ENCODE measurements at places on chromosomes 4 and X. TPM values are rescaled to one million over a fixed set of nuclear protein-coding genes. Genes with fewer than 3 reads are reported as not detected.

GRCh38 chr4:2696423-2696822 is 59.7 kb downstream of the TNIP2 start:
- peaks cover 68% of the 10 kb centered on the region for H3K36me3 ChIP-seq
- peaks cover 15% of the 10 kb centered on the region for H3K4me1 ChIP-seq

GRCh38 chr4:147683188-147683591 is 773 bp downstream of the PRMT9 start:
- peaks cover 21% of the 10 kb centered on the region for H3K4me1 ChIP-seq
- no peak for DNase-seq
- H3K36me3 ChIP-seq, result peaks cover 7% of the 10 kb centered on the region
- H3K4me3 ChIP-seq, result peak overlapping the region; percentile 96

The AR gene
- 10.2 TPM for total RNA-seq

DNA sequence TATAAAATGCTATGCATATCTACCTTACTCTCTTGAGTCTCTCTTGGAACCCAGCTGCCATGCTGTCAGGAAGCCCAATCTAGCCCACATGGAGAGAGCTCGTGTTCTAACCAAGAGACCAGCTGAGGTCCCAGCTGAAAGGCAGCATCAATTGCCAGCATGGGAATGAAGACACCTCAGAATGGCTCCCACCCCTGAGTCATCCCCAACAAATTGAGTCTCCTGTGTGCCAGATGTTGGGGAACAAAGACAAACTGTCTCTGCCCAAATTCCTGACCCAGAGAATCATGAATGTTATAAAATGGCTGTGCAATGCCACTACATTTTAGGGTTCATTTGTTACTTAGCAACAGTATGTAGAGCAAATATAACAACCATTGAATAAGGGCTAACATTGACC is 105.2 kb upstream of the STX18 start:
- DNase-seq, result no peak
- no peak overlapping the region for H3K4me3 ChIP-seq
- H3K27ac ChIP-seq, result no peak overlapping the region
- H3K36me3 ChIP-seq, result no peaks in the 10 kb centered on the region
- no peaks in the 10 kb centered on the region for H3K27me3 ChIP-seq
- H3K4me1 ChIP-seq, result no peaks in the 10 kb centered on the region

GRCh38 chrX:14006540-14006939 is 23.2 kb downstream of the GEMIN8 start:
- H3K27me3 ChIP-seq, result no peaks in the 10 kb centered on the region
- no peak overlapping the region for H3K27ac ChIP-seq

The CC2D2A gene
- total RNA-seq, result 31.2 TPM

The P2RY10 gene
- total RNA-seq, result not detected

The DCLK2 gene
- 12.6 TPM for total RNA-seq

GRCh38 chr4:68591204-68591603 is 15.1 kb upstream of the UGT2B17 start:
- no peak overlapping the region for H3K27ac ChIP-seq
- no peaks in the 10 kb centered on the region for H3K4me1 ChIP-seq
- H3K4me3 ChIP-seq, result no peak overlapping the region
- no peak for DNase-seq

The CFAP99 gene
- not detected for total RNA-seq

- H3K27ac ChIP-seq, result no peak overlapping the region
- DNase-seq, result no peak
- H3K36me3 ChIP-seq, result no peaks in the 10 kb centered on the region
- no peak overlapping the region for H3K4me3 ChIP-seq
Observed at GRCh38 chrX:39665830-39666518, 431.8 kb downstream of the BCOR start.

DNA sequence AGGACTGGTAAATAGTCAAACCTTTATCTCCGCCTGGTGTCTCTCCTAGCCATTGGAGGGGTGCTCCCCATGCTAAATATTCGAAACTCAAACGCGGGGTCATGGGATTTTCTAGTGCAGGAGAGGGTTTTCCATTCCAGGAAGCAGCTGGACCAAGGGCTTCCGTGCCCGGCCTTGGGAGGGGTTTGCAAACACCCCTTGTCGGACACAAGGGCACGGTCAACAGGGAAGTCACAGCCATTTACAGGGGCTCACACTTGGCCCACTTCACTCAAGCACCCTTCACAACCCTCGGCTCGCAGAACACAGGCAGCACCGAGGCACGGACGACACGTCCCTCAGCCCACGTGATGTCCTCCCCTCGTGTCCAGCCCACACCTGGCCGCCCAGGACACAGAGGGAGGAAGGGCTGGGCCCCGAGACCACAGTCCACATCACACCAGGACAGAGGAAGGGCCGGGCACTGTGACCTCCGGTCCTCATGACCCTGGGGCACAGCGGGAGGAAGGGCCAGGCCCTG is 10.3 kb upstream of the PLCXD1 start:
- DNase-seq, result no peak
- no peaks in the 10 kb centered on the region for H3K36me3 ChIP-seq
- peaks cover 3% of the 10 kb centered on the region for H3K4me1 ChIP-seq
- H3K27ac ChIP-seq, result no peak overlapping the region

GRCh38 chr4:32180086-32180485 is 1459.9 kb downstream of the PCDH7 start:
- H3K4me3 ChIP-seq, result no peak overlapping the region
- peaks cover 2% of the 10 kb centered on the region for H3K4me1 ChIP-seq
- no peak overlapping the region for H3K27ac ChIP-seq
- no peak for DNase-seq
- H3K36me3 ChIP-seq, result no peaks in the 10 kb centered on the region
- no peaks in the 10 kb centered on the region for H3K27me3 ChIP-seq

- H3K27me3 ChIP-seq, result no peaks in the 10 kb centered on the region
- no peak overlapping the region for H3K4me3 ChIP-seq
- peaks cover 19% of the 10 kb centered on the region for H3K4me1 ChIP-seq
- DNase-seq, result no peak
- no peak overlapping the region for H3K27ac ChIP-seq
Observed at GRCh38 chrX:9866633-9867032, 80.4 kb downstream of the SHROOM2 start.

DNA sequence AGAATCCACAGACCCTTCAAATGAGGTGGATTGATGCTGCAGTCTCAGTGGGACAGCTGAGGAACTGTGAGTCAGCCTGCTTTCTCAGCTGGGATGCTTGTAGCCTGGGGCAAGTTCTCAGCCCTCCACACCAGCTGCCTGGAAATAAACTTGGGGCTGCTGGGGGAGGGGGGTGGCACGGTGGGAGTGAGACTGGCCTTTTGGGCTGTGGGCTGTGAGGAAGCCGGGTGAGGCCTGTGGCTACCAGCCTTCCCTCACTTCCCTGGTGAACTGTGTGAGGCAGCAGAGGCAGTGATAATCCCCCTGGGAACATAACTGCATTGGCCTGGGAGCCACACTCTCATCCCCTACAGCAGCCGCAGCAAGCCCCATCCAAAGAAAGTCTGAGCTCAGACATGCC is 114.5 kb upstream of the GUCY1A1 start:
- peaks cover 45% of the 10 kb centered on the region for H3K4me1 ChIP-seq
- DNase-seq, result peak; percentile 92

GRCh38 chr4:53706422-53707032 is 115.2 kb upstream of the LNX1 start:
- H3K27me3 ChIP-seq, result no peaks in the 10 kb centered on the region
- H3K4me1 ChIP-seq, result peaks cover 63% of the 10 kb centered on the region

GRCh38 chr4:181820553-181820952 is 422.6 kb upstream of the TENM3 start:
- no peaks in the 10 kb centered on the region for H3K36me3 ChIP-seq
- peak overlapping the region; percentile 24 for H3K27ac ChIP-seq
- H3K4me1 ChIP-seq, result peaks cover 26% of the 10 kb centered on the region
- H3K4me3 ChIP-seq, result no peak overlapping the region
- no peak for DNase-seq

DNA sequence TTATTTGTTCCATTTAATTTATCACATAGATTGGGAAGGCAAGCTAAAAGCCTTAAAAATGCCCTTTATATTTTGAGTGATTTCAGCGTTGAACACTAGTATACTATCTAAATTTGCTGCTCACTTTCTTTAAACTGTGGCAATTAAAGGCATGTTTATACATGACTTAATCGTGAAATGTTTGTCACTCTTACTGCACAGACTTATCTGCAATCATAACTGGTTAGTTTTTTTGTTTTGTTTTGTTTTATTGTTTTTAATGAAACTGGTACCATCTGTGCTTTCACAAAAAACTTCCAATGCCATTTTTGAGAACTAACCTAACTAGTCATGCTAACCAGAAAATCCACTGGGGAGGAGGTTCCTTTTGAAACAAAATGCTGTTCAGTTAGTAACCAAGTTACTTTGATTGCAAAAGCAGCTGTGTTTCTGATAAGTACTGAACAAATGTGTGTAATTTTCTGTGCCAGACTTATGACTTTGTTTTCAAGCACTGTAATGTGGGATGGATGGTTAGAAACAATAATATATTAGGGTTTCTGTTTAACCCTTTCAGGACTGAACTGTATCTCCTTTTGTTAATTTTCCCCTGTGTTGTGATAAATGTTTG is 56.1 kb downstream of the CCKAR start:
- H3K4me3 ChIP-seq, result no peak overlapping the region
- H3K4me1 ChIP-seq, result peaks cover 24% of the 10 kb centered on the region
- H3K27ac ChIP-seq, result no peak overlapping the region
- H3K27me3 ChIP-seq, result no peaks in the 10 kb centered on the region
- peaks cover 48% of the 10 kb centered on the region for H3K36me3 ChIP-seq

GRCh38 chr4:164866817-164867490 is 10.0 kb upstream of the APELA start:
- H3K4me1 ChIP-seq, result peaks cover 2% of the 10 kb centered on the region
- no peaks in the 10 kb centered on the region for H3K27me3 ChIP-seq
- DNase-seq, result no peak
- H3K36me3 ChIP-seq, result no peaks in the 10 kb centered on the region
- no peak overlapping the region for H3K27ac ChIP-seq

- H3K4me1 ChIP-seq, result peaks cover 10% of the 10 kb centered on the region
- no peak overlapping the region for H3K4me3 ChIP-seq
- H3K27ac ChIP-seq, result no peak overlapping the region
Observed at GRCh38 chr4:119508281-119508680, 120.3 kb downstream of the PDE5A start.

The MAMLD1 gene
- 13.4 TPM for total RNA-seq

The IGBP1 gene
- total RNA-seq, result 49.4 TPM

- H3K36me3 ChIP-seq, result peaks cover 23% of the 10 kb centered on the region
- DNase-seq, result no peak
- H3K4me1 ChIP-seq, result peaks cover 12% of the 10 kb centered on the region
- no peak overlapping the region for H3K27ac ChIP-seq
Observed at GRCh38 chr4:84927428-84927827, 39.1 kb downstream of the WDFY3 start.

GRCh38 chr4:176191974-176192373 is 3.4 kb downstream of the SPATA4 start:
- H3K4me3 ChIP-seq, result no peak overlapping the region
- H3K36me3 ChIP-seq, result no peaks in the 10 kb centered on the region
- no peaks in the 10 kb centered on the region for H3K27me3 ChIP-seq

GRCh38 chr4:94452476-94453371 is 982 bp downstream of the PDLIM5 start:
- peak overlapping the region; percentile 99 for H3K27ac ChIP-seq
- peaks cover 45% of the 10 kb centered on the region for H3K4me1 ChIP-seq
- H3K4me3 ChIP-seq, result peak overlapping the region; percentile 95
- DNase-seq, result peak; percentile 87

DNA sequence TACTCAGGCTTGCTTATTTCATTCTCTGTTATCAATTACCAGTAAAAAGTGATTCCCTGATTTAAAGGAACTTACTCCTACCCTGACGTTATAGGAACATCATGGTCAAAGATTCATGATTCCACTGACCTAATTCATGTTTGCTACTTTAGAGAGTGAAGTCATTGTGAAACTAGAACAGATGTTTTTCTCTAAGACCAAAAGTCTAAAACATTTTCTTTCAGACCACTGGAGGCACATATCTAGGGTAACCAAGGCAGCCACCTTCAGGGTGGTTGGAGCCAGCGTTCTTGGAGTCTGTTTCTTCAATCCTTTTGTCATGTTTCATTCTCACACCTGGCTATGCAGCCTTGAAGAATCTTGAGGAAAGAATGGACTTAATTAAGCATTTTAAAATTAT is 77.8 kb downstream of the GALNTL6 start:
- DNase-seq, result no peak
- no peaks in the 10 kb centered on the region for H3K36me3 ChIP-seq
- H3K27ac ChIP-seq, result no peak overlapping the region
- H3K27me3 ChIP-seq, result no peaks in the 10 kb centered on the region
- no peak overlapping the region for H3K4me3 ChIP-seq

GRCh38 chr4:25790024-25790423 is 72.8 kb downstream of the SEL1L3 start:
- H3K4me1 ChIP-seq, result peaks cover 2% of the 10 kb centered on the region
- no peak overlapping the region for H3K27ac ChIP-seq
- H3K27me3 ChIP-seq, result no peaks in the 10 kb centered on the region
- H3K36me3 ChIP-seq, result peaks cover 6% of the 10 kb centered on the region
- no peak overlapping the region for H3K4me3 ChIP-seq

GRCh38 chr4:42673082-42673425 is 16.1 kb upstream of the ATP8A1 start:
- DNase-seq, result no peak
- H3K4me3 ChIP-seq, result no peak overlapping the region

GRCh38 chr4:3074846-3075651 is 568 bp downstream of the HTT start:
- H3K4me3 ChIP-seq, result peak overlapping the region; percentile 90
- peaks cover 2% of the 10 kb centered on the region for H3K36me3 ChIP-seq
- peaks cover 18% of the 10 kb centered on the region for H3K4me1 ChIP-seq

- no peaks in the 10 kb centered on the region for H3K4me1 ChIP-seq
- no peaks in the 10 kb centered on the region for H3K27me3 ChIP-seq
- no peak overlapping the region for H3K27ac ChIP-seq
- no peak for DNase-seq
- H3K4me3 ChIP-seq, result no peak overlapping the region
Observed at GRCh38 chrX:66130469-66130868, 33.6 kb upstream of the HEPH start.

DNA sequence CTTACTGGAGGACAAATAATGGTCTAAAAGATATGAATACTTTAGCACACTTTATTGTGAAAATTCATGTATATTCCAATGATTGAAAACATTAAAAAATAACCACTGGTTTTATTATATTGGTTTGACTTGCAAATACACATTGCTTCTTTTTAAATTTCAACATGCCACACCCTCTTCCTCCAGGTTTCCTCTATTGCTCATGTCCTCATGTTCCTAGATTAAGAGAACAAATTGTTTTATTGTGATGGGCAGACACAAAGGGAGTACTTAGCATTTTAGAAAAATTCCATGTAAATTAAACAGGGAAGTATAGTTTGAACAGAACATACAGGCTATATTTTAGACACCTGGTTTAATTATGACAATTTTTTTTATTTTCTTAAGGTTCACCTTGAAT is 230.6 kb upstream of the GPRIN3 start:
- no peak for DNase-seq
- H3K27ac ChIP-seq, result no peak overlapping the region
- no peaks in the 10 kb centered on the region for H3K36me3 ChIP-seq
- no peaks in the 10 kb centered on the region for H3K27me3 ChIP-seq
- no peak overlapping the region for H3K4me3 ChIP-seq
- no peaks in the 10 kb centered on the region for H3K4me1 ChIP-seq

DNA sequence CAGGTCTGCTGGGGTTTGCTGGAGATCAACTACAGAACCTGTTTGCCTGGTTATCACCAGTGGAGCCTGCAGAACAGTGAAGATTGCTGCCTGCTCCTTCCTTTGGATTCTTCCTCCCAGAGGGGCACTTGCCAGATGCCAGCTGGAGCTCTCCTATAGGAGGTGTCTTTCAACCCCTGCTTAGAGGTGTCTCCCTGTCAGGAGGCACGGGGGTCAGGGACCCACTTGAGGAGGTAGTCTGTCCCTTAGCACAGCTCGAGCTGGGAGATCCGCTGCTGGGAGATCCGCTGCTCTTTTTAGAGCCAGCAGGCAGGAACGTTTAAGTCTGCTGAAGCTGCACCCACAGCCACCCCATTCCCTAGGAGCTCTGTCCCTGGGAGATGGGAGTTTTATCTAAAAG is 1806.3 kb upstream of the ADGRL3 start:
- no peaks in the 10 kb centered on the region for H3K36me3 ChIP-seq
- H3K27me3 ChIP-seq, result no peaks in the 10 kb centered on the region
- H3K27ac ChIP-seq, result no peak overlapping the region
- no peak for DNase-seq
- no peaks in the 10 kb centered on the region for H3K4me1 ChIP-seq
- H3K4me3 ChIP-seq, result no peak overlapping the region

All from osteocyte (in vitro differentiated cells).